ENCODE measurements at places on chromosomes 16 and 17.

- no peak for DNase-seq
These were observed 15.1 kb downstream of the NDE1 start for GRCh38 chr16:15665107-15665506.

DNA sequence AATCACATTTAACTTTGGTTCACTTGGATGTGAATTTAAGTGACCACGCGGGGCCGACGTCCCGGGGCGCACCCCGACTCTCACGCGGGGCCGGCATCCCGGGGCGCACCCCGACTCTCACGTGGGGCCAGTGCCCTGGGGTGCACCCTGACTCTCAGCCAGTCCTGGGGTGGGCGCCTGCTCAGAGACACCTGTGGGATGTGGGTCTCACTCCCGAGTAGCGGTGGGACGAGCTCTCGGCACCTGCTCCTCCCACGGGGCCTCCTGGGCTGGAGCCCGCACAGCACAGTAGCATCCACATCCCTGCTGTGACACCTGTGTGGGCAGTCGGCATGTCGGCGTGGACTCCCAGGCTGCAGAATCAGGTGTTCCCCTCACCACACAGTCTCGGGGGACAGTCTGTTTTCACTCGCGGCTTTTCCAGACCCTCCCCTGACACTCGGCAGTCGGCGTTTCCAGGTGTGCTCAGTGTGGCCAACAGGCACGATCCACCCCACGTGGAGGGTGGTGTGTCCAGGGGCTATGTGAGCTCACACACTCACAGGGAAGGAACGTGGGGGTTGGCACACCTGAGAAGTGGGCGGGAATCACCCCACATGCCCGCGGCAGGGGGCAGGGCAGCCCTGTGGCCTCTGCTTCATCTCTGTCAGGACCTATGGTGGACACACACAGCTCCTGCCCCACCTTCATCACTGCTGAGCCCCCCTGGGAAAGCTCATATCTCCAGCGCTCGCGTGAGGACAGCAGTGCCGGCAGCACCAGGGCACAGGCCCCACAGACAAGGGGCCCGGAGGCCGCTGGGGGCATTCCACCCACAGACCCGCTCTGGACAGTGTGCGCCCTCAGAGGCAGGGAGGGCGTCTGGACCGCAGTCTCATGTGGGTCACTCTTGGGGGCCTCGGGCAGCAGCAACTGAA, 51.8 kb downstream of the LMF1 start:
- no peak for DNase-seq

DNA sequence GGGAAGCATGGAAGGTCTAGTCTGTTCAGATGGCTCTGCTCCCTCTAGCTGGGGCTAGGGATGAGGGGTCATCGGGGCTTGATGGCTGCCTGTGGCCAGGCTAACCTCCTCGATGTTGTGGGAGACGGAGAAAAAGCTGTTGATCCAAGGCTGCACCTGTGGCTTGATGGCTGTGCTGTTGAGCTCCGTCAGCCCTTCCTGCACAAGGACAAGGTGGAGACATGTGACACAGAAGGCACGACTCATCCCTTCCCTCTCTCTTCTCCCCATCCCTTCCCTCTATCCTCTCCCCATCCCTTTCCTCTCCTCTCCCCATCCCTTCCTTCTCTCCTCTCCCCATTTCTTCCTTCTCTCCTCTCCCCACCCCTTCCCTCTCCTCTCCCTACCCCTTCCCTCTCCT, 28.2 kb downstream of the FCSK start:
- DNase-seq: no peak

GRCh38 chr16:76114681-76115080, 162.5 kb upstream of the CNTNAP4 start:
- DNase-seq: no peak

DNA sequence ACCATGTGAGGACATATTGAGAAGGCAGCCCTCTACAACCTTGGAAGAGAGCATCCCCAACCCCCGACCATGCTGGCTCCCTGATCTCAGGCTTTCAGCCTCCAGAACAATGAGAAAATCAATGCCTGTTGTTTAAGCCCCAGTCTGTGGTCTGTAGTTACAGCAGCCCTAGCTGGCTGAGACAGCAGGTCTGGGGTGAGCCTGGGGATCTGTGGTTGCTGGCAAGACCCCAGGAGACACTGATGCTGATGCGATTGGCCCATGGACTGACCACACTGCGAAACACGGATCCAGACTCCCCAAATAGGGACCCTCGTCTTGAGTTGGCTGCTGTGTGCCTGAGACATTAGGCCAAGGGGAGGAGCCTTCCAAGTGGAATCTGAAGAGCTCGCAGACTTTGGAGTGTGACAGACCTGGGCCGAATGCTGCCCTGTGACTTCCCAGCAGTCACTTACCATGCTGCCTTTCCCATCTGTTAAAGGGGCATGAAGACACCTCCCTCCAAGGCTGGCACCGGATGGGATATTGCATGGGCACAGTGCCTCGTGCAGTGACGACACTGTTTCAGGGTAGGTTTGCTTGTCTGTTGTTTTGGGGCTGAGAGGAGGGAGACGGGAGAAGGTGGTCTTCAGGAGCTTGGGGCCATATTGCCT, 147.8 kb upstream of the RPL38 start:
- DNase-seq: no peak

DNA sequence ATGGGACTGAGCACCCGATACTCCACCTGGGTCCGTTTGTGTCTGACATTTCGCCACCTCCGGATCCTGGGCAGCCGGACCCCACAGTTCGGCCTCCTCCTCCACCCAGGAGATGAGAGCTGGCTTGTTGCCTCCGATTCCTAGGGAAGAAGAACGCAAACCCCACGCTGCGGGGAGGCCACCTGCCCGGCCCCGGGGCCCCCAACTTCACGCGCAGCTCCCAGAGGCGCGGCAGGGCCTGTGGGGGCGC, 542 bp downstream of the ZNF764 start:
- DNase-seq: no peak

GRCh38 chr16:57635266-57636097, 7.1 kb downstream of the ADGRG1 start:
- no peak for DNase-seq

DNA sequence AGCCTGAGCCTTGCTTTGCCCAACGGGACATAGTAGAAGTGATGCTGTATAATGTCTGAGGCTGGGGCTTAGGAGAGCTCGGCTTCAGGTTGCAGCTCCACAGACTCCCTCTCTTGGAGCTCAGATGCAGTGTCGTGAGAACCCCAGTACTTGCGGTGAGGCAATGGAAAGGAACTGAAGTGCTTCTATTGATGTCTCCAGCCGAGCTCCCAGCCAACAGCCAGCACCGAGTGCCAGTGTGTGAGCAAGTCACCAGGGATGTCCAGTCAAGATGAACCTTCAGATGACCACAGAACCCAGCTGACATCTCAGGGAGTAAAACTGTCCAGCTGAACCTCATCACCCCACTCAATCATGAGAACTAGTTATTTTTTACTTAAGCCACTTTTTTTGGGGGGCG, 268.1 kb downstream of the IRF8 start:
- DNase-seq: no peak

- no peak for DNase-seq
These were observed 123.4 kb upstream of the NOL11 start for GRCh38 chr17:67594115-67594880.

- peak; percentile 61 for DNase-seq
These were observed 19.9 kb upstream of the ZNF750 start for GRCh38 chr17:82859431-82860403.

GRCh38 chr17:81651692-81652091, 4.7 kb downstream of the PDE6G start:
- DNase-seq: no peak

- DNase-seq: peak; percentile 54
These were observed 24.0 kb upstream of the VPS4A start for GRCh38 chr16:69286941-69287713.

- no peak for DNase-seq
These were observed 7.6 kb downstream of the SGCA start for GRCh38 chr17:50173335-50173941.

GRCh38 chr16:12340151-12340733, 363.7 kb downstream of the SNX29 start:
- no peak for DNase-seq

- peak; percentile 74 for DNase-seq
These were observed 1.4 kb upstream of the CEMP1 start for GRCh38 chr16:2532494-2533141.

GRCh38 chr16:17724242-17724898, 253.6 kb upstream of the XYLT1 start:
- no peak for DNase-seq

DNA sequence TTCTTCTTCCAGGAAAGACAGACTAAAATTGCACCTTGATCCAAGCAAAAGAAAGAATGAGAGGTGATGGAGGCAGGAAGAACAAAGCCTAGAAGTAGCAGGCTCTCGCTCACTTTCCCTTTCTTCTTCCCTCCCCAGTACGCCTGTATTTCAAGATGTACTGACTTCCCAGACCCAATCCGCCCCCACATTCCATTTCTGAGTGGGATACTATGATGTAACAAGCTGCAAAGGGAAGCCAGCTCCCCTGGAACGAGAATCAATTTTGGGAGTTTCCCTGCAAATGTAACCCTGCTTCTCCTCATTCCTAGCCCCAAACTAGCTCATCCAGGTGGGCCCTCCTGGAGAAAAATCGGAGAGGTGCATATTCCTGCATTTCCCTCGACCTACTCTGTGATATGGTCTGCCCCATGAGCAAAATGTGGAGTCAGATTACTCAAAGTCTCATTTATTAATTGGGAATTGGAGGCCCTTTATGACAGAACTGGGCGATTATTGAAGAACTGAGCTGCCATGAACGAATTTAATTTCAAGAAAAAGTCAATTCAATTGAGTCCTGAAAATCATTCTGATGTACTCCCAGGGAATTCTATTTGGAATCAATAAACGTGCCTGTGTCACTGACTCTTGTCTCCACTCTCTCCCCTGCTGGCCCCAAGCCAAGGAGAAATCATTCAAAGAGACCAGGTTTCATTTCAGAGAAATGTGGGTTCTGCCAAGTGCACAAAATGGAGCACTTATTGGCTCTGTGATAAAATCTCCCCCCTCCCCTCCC, 398.9 kb downstream of the SHISA9 start:
- no peak for DNase-seq

- no peak for DNase-seq
These were observed 302.7 kb upstream of the PMFBP1 start for GRCh38 chr16:72474501-72475123.

GRCh38 chr16:71352963-71353460, 5.5 kb upstream of the CALB2 start:
- no peak for DNase-seq

- DNase-seq: peak; percentile 8
These were observed 148.7 kb upstream of the ZFHX3 start for GRCh38 chr16:73196670-73197069.

DNA sequence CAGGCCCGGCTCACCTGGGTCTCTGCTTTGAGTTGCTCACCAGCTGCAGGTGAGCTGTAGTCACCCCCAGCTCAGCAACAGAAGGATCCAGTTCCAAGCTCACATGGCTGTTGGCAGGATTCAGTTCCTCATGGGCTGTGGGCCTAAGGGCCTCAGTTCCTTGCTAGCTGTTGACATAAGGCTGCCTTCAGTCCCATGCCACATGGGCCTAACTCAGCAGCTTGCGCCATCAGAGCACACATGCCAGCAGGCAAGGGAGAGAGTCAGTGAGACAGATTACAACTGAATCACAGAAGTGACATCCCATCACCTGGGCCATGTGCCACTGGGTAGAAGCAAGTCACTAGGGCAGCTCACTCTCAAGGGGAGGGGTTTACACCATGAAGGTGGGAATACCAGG, 24.7 kb downstream of the PSMD7 start:
- DNase-seq: no peak

DNA sequence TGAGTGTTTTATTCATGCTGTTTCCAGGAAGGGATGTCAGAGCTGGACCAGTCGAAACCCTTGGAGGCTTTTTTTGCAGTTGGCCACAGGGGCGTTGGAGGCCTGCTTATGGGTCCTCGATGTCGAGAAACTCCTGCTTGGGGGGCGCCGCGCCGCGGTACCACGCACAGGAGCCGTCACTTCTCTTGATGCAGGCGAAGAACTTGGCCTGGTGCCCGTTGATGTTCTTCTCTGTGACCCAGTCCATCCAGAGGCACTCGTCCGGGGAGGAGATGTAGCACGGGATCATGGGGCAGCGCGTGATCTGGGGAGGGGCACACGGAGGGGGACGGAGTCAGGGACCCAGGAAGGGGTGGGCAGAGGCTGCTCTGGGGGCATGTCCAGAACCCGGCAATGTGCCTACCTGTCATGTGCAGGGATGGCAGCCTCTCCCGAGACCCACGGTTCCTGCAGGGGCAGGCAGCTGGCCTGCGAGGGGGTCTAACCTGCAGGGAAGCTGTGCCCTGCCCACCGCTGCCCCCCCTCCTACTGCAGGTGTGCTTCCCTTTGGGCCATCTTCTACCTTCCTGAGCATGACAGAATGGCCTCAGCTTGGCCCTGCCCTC, 15.0 kb upstream of the USP36 start:
- DNase-seq: no peak

DNA sequence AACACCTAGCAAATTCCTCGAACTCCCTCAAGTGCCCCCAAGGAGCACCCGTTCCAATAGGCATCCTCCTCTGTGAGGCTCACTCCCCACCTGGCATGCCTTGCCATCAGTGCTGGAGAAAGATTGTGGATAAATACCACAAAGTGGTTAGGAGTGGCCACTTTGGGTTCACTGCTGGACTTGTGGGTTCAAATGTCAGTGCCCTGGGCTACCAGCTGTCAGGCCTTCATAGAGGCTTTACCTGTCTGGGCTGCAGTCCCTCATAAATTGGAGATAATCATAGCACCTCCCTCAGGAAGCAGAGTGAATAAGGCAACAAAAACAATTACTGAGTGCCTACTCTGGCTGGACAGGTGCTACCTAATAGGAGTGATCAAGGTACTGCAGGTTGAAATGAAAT, 1.5 kb upstream of the SYT17 start:
- DNase-seq: no peak

GRCh38 chr17:56629531-56630075, 36.1 kb downstream of the NOG start:
- no peak for DNase-seq

DNA sequence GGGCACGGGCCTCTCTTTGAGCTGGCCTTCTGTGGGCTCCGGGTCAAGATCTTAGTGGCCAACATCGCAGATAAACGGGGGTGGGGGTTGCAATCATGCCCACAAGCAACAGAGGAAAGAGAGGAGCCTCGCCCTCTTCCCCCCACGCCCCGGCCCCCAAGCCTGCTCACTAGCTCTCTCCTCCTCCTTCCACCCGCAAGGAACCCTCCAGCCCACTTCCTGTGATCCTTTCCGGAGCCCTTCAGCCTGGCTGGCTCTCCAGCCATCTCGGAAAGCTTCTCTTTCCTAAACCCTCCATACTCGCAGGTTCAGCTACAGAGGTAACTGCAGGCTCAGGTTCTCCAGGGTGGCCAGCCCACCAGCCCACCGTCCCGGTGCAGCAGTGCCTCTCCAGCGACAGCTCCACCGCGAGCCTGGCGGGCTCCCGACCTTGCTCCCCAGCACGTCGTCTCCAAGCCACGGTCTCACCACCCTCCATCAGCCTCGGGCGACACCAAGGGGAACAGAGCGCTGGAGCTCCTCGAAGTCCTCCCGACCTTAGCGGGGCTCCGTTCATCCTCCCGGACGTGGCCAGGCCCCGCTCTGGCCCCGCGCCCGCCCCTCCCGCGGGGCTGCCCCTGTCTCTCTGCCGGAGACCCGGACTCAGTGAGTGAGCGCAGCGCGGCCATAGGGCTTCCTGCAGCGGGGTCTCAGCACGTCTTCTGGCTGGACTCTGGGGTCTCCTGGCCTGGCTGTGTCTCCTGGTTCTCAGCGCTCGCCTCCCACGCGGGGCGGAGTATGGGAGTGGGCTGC, 12.9 kb upstream of the ODF4 start:
- no peak for DNase-seq

Data from central memory CD4-positive, alpha-beta T cell (primary cell).